ENCODE measurements at places on chromosomes 4 and X.

DNA sequence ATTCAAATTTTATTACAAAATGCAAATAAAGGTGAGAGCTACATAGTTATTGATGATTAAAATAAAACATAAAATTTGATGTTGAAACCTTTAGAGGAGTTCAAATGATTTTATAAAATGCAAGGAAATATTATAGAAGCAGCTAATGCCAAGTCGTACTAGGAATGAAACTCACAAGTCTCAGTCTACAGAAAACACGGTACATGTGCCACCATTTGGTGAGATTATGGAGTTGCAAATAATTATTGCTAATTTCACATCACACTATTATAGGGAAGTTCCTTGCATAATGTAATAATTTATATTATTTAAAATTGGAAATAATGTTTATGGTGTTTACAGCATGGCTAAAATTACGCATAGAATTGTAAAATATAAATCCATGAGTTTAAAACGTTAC is 1601.7 kb upstream of the TENM3 start:
- DNase-seq: no peak

DNA sequence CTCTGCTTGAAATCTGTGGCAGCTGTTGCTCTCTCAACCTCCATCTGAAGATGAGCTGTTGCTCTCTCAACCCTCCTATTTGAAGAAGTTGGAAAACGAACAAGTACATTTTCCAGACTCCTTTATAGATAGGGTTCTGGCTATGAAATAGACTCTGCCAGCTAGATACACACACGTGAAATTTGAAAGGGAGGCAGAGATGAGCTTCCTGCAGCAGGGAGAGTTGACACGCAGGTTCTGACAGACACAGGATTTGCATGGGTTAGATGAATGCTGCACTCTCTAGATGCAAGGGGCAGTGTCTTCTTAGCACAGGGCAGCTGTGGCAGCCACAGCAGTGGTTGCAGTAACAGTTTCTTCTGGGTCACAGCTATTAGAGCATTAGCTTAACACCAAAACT is 8.0 kb upstream of the PYURF start:
- DNase-seq: no peak

DNA sequence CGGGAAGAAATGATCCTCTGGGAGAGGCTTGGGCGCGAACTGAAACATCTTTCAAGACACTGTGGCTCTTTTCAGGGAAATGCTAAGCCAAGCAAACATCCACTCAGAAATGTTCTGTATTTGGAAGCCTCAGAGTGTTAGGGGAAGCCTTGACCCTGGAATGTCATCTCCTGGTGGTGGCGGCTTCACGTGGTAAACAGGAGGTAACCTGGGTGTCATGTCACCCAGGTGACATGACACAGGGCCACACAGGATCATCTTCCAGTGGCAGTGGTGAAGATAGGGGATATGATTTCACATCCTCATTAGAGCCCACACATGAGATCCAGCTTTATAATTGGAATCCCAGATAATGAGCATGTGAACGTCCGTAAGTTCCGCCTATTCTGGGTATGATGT is 140.0 kb downstream of the TBL1X start:
- no peak for DNase-seq

DNA sequence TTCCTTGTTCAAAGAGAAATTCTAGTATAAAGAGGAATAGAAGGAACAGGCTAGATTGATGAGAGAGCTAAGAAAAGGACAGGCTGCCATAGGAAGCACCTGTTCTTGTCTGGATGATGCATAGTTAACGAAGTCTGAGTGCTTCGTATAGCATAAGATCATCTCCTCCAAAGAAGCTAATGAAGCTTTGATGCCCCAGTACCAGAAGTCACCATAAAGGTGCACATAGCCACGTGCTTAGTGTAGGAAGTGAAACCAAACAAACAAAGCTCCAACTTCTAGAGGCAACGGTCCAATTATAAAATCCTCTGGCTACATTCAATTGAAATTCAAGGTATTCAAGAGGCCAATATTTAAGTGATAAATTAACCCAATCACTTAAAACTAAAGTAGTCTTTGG is 31.0 kb downstream of the AFAP1 start:
- DNase-seq: no peak

DNA sequence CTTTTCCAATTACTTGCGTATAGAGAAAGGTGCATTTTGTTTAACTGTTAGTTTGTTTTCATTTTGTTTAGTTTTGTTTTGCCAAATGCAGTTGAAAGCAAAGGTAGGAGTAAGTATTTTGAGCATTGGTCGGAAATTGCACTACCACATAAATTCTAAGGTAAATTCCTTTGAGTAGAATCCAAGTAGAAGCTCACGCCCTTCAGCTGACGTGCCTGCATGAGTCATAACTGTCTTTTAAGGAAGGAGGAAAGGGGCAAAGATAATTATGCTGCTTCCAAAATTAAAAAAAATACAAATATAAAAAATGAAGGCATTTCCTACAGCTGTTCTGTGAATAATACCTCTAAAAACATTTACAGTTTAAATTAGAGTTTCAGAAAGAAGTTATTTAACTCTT is 110.2 kb upstream of the MYOZ2 start:
- DNase-seq: no peak

DNA sequence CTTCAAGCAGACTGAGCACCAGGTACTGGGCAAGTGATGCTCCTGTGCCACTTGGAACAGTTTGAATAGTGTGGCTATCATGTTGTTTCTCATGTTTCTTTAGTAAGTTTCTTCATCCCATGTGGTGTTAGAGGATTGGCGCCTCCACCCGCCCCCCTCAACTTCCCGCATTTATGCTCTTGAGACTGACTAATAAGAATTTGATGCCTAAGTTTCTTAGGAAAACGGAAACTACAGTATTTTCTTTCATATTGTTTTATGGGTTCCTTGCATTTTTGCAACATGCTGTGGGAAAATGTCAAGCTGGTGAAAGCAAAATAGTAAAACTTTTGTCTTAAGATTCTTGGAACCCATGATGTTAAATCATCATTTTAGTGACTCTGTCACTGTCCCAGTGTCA is 101.2 kb upstream of the SLC4A4 start:
- DNase-seq: no peak

GRCh38 chr4:6607368-6608055 is 32.5 kb downstream of the MAN2B2 start:
- DNase-seq: no peak

DNA sequence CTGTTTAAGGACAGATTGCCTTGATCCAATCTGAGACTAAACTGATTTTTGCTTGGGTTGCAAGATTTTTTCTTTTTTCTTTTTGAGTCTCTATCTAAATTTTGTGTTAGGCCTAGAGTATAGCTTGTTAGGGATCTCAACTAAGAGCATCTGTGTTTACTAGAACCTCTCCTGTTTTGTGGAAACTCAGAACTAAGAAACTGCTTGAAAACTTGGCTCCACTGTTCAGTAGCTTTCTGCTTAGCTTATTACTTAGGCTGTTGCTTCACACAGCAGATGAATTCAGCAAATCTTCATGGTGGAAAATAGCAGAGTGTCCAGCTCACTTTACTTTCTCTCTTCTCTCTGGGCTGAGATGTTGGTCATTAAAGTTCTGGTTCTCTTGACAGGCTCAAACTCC is 36.7 kb upstream of the SLC6A14 start:
- DNase-seq: no peak

GRCh38 chr4:102586002-102586643 is 85.0 kb downstream of the NFKB1 start:
- no peak for DNase-seq

GRCh38 chrX:114930227-114930626 is 87.2 kb downstream of the IL13RA2 start:
- DNase-seq: no peak

- no peak for DNase-seq
Measured at GRCh38 chr4:2246384-2247127, 4.6 kb upstream of the HAUS3 start.

GRCh38 chr4:140047786-140048185 is 106.2 kb downstream of the MAML3 start:
- no peak for DNase-seq

DNA sequence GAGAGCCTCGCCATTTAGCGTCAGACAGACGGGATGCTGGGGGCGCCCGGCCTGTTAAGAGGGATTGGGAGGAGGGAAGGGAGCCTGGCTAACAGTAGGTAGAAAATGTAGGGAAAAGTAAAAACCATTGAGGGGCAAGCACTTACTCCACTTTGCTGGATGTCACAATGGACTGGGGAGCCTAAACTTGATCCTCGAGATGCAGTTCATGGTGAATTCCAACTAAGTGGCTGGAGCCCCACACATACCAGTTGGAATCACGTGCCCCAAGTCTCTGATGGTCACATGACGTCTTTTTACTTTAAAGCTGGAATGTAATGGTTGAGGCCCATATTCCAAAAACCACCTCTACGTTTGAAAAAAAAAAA is 1.5 kb downstream of the PLS3 start:
- DNase-seq: no peak
